Hepatic stellate cell (primary cell): ENCODE measurements at places on chromosomes 5 and 9.

DNA sequence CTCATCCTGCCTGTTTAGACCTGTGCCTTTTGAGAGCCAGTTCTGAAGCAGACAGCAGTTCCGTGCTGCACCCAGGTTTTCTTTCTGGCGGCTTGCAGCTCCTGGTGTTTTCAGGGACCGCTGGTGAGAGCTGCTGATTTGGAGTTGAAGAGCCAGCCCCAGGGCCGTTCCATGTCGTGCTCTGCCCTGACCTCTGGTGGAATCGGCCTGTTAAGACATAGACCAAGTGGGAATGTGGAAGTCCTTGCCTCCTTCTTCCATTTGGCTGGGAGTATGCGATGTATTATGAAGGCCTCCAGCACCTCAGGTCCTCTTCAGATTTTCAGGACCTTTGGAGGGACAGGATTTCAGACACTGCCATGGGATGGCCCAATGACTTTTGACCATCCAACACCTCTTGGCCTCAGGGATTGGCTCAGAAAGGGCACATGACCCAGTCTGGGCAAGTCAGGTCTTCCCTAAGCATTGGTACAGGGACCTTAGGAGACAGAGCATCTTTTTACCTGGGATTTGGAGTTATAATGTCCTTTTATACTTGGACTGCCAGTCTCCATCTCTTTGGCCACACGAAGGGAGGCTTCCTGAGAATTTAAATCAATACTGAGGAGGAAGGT lies 136.1 kb upstream of the CLINT1 start:
- peak; percentile 64 for DNase-seq

DNA sequence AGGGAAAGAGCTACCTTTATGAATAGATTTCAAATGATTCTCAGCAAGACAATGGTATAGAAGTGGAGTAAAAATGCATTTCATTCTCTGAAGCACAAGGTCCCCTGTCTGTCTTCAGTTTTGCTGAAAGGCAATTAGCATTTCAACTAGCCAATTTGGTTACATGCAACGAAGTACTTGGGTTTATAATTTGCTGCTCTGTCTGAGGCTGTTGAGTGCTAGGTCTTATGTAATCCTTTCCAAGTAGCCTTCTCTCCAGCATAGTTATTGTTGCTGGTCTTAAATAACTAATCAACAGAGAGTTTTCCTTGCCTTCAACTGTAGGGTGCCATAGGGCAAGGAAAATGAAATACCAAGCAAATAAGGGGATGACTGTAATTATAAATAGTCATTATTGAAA lies 4.5 kb downstream of the ADGRV1 start:
- no peak for DNase-seq

DNA sequence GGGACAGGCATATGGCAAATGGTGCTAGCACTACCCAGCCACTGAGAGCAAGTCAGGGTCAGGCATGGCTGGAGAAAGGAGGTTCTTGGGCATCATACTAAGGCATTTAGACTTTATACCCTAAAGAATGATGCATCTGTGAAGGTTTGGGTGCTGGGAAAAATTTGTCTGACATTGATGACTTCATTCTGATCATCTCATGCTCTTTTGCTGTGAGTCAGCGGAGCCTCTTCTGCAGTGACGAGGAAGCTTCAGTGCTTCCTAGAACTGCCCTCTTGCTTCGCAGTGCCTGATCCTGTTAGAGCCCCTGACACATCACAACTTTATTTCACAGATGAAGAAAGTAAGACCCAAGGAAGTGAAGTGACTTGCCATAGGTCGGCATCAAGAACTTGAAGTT lies 266.6 kb upstream of the GAS1 start:
- DNase-seq: no peak

- no peak for DNase-seq
Observed at GRCh38 chr5:58444805-58445204, 15.1 kb downstream of the PLK2 start.

GRCh38 chr9:98409719-98410118 lies 154.3 kb upstream of the TBC1D2 start:
- DNase-seq: no peak

GRCh38 chr5:116632890-116633289 lies 58.3 kb upstream of the SEMA6A start:
- DNase-seq: no peak

DNA sequence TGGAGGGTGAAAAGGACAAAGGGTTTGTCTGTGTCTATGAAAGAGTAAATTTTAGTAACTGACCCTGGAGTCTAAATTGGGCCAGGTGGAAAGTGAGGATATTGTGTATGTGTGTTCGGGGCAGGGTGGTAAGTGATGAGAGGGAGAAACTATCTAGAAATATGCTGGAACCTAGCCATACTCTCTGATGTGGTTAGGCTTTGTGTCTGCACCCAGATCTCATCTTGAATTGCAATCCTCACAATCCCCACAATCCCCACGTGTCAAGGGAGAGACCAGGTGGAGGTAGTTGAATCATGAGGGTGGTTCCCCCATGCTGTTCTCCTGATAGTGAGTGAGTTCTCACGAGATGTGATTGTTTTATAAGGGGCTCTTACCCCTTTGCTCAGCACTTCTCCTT lies 60.6 kb downstream of the COMMD10 start:
- DNase-seq: no peak

GRCh38 chr9:15355669-15356068 lies 48.7 kb upstream of the TTC39B start:
- DNase-seq: no peak

GRCh38 chr9:89350988-89351557 lies 32.8 kb downstream of the SECISBP2 start:
- DNase-seq: no peak

GRCh38 chr5:126675338-126675737 lies 74.6 kb downstream of the PHAX start:
- no peak for DNase-seq

- DNase-seq: no peak
Observed at GRCh38 chr5:39016587-39017275, 57.5 kb downstream of the RICTOR start.

DNA sequence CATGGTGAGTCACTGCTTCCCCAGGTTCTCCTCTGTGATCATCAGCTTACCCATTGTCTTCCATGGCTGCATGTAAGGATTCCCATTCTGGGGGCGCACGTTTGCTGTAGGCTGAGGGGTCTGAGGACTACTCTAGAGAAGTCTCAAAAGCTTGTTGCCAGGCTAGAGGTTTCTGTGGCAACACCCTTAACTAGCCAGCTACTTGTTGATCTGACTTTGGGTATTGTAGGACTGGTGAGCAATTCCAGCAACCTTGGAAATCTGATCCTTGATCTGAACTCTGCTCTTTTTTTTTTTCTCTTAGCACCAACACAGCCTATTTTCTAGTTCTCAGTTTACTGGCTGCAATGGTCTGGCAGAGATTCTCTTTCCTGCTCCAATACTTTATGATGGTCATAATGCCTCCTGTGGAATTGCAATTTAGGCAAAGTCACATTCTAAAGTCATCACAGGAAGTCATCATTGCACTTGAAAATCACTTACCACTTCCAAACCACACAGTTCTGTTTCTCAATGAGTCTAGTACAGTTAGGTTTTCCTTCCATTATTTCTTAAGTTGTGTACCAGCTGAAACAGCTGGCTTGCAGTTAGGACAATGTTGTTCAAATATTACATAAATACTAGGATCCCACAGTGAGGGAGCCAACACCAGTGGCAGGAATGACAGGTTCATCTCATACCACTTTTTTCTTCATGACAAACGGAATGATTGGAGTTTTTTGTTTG lies 110.3 kb downstream of the SLC12A2 start:
- DNase-seq: no peak

DNA sequence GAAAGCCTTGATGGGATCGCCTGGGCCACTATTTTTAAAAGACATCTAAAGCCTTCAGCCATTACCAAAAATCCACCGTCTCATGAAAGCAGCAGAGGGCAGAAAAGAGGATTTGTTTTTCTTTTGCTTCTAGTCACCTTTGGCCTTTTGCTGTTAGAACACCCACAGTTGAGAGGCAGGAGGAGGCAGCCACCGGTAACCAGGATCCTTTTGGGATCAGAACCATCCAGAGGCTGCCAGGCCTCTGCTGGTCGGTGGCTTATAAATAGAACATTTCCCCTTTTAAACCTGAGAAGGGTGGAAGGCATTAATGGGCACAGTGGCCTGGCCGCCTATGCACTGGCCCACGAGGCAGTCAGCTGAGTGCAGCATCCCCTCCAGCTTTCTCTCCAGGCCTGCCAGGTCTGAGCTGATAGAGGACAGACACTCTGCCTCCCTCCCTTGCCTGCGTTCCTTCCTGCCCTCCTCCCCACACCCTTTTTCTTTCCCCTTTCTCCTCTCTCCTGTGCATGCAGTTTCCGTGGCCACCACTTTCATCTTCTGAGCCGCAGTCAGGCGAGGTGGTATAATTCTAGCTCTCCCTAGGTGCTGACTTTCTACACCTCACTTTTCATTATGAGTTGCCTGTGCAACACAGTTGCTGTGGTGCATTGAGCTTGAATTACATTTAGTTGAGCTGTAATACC lies 253.4 kb downstream of the ARHGAP26 start:
- DNase-seq: no peak

DNA sequence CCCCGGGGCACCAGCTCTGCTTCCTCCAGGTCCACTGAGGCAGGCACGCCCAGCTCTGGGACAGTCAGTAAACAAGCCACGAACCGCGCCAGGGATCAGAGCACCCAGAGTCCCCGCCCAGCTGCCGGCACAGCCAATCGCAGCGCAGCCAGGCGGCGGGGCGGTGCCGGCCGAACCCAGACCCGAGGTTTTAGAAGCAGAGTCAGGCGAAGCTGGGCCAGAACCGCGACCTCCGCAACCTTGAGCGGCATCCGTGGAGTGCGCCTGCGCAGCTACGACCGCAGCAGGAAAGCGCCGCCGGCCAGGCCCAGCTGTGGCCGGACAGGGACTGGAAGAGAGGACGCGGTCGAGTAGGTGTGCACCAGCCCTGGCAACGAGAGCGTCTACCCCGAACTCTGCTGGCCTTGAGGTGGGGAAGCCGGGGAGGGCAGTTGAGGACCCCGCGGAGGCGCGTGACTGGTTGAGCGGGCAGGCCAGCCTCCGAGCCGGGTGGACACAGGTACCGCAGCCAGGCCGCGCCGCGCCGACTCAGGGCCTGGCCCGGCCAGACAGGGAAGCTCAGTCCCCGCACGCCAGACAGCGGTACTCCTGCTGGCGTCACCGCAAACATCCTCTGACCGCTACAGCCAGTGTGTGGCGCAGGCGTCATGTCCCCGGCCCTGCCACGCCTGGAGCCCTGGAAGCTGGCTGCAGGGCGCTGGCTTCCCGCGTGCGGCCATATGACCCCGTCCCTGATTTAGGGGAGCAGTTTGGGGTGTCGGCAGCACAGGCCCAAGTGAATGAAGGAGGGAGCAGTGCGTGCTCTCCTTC lies at the start of gene CTSL:
Gene CTSL (plus strand): TSS at position 220 of the 810 bp plus-strand sequence. CDS start 1,485 bp downstream, outside the sequence.
- peak; percentile 83 for DNase-seq

- DNase-seq: no peak
Observed at GRCh38 chr5:161078793-161079192, 226.8 kb upstream of the ATP10B start.

DNA sequence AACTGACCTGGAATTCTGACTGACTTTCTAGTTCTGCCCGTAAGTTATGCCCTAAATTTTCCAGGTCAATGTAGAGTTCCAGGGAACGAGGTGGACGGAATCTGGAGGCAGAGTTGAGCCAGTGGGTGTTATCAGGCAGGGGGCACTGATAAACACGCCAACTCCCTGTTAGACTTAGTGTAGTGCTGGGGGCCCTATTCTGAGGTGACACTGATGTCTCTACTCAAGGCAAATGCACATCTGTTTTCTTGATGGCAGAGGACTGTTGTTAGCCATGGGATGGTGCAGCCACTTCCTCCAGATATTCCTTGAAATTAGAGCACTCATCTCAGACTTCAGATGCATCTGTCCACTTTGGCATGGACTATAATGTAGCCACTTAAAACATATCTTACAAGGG lies 83.5 kb downstream of the C9orf152 start:
- no peak for DNase-seq

DNA sequence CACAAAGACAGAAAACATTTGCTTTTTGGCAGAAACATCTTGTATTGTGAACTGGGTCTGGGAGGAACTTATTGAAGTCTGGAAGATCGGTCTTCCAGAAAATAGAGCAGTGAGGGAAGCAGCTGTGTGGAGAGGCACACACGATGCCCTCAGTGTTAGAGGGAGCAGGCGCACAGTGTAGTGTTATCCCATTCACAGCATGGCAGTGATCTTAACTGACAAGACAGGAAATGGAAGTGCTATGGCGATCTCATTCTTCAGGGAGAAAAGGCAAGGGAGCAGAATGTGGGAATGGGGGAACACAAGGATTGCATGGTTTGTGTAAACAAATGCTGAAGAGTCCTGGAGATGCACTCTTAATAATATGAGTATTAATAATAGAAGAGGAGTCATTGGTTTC lies 161.0 kb downstream of the PBX3 start:
- no peak for DNase-seq

GRCh38 chr9:31251386-31251785 lies 1133.1 kb upstream of the ACO1 start:
- no peak for DNase-seq

DNA sequence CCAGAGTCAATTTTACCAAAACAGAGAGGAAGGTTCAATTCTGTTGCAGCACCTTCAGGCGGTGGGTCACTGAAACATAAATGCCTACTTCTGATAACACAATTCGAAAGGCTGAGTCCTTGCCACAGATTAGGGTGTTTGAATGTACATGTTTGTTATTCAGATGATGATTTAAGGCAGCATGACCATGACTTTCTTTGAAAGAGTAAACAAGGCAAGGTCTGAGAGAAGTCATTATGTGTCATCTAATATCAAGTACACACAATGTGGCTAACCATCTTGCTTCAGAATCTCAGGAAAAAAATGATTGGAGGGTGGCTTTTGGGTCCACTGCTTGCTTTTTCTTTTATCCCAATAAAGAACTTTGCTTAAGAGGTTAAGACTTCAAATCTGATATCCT lies 457.5 kb downstream of the TAF11L14 start:
- no peak for DNase-seq

DNA sequence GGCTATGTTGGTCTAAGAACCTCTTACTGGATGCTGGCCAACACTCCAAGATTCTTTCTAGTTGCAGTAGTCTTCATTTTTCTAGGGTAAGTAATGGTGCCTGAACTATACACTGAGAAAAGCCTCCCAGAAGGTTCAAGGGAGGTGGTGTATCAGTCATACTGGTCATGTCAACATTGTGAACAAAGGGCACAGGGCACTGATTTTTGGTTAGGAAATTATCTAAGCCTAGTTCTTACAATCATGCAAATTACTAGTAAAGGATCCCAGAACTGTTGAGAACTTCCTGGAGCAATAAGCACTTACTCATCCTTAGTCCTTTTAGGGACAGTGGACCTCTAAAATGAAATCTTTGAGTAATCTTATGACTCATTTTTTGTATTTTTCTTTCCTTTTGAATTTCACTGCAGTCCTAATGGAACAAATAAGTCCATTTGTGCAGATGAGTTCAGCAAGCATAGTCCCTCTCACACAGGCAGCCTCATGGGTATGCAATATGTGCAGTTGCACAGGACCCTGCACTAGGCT lies 21.1 kb upstream of the CDC42SE2 start:
- DNase-seq: peak; percentile 48

GRCh38 chr5:125286271-125286670 lies 539.8 kb upstream of the ZNF608 start:
- no peak for DNase-seq

DNA sequence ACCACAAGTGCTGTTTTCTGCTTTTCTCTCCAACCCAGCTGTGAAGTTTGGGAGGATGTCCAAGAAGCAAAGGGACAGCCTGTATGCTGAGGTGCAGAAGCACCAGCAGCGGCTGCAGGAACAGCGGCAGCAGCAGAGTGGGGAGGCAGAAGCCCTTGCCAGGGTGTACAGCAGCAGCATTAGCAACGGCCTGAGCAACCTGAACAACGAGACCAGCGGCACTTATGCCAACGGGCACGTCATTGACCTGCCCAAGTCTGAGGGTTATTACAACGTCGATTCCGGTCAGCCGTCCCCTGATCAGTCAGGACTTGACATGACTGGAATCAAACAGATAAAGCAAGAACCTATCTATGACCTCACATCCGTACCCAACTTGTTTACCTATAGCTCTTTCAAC lies 145.2 kb downstream of the RORB start:
- no peak for DNase-seq
